Adrenal gland (tissue), 19 donors: ENCODE measurements at places on chromosomes 11 and 22. TPM values are rescaled to one million over a fixed set of nuclear protein-coding genes. Genes with fewer than 3 reads are reported as not detected.

DNA sequence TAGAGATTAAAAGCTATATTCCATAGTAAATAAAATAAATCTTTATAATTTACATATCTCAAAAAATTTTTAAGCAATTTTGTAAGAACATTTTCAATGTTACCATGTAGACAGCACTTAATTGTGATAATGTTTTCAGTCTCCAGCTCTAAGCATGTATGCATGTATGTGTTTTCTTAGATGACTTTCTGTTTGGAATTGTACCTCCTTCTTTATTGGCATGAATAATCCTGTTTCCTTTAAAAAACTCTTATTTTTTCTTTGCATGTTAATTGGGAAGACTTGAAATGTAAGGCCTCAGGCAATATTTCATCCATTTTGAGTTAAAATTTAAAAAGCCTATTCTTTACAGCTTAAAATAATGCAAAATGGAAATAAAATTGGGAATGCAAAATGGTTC is 2.0 kb upstream of the OR2AG1 start:
- no peak for DNase-seq
- no peaks in the 10 kb centered on the region for H3K36me3 ChIP-seq
- no peak overlapping the region for H3K27ac ChIP-seq
- no peak overlapping the region for H3K4me3 ChIP-seq
- H3K27me3 ChIP-seq: no peaks in the 10 kb centered on the region

DNA sequence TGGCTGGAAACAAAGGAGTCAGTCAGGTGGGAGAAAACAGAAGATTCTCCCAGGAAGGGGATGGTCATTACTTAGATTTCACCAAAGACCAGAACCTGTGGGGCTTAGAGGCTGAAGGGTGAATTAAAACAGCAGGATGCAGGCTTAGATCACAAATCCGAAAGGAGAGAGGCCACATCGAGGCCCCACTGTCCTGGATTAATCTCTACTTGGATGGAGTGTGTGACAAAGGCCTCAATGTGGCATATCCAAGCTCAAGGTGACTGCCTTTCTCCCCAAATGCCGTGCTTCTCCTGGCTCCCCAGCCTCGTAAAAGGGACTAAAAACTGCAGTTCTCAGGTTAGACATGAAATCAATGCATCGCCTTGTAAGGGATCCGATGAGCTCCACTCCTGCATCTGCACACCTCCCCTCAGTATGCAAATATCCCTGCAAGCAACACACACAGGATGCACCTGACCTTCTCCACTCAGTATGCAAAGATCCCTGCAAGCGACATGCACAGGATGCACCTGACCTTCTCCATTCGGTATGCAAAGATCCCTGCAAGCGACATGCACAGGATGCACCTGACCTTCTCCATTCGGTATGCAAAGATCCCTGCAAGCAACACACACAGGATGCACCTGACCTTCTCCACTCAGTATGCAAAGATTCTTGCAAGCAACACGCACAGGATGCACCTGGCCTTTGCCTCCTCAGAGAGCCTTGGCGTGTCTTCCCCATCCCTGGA is 447.4 kb downstream of the BRD1 start:
- no peak for DNase-seq
- no peaks in the 10 kb centered on the region for H3K36me3 ChIP-seq
- H3K4me1 ChIP-seq: no peaks in the 10 kb centered on the region
- no peak overlapping the region for H3K4me3 ChIP-seq
- H3K27ac ChIP-seq: no peak overlapping the region

GRCh38 chr11:106997227-106997626 is 21.0 kb downstream of the GUCY1A2 start:
- H3K27ac ChIP-seq: no peak overlapping the region
- H3K27me3 ChIP-seq: no peaks in the 10 kb centered on the region
- DNase-seq: no peak
- H3K4me1 ChIP-seq: no peaks in the 10 kb centered on the region

DNA sequence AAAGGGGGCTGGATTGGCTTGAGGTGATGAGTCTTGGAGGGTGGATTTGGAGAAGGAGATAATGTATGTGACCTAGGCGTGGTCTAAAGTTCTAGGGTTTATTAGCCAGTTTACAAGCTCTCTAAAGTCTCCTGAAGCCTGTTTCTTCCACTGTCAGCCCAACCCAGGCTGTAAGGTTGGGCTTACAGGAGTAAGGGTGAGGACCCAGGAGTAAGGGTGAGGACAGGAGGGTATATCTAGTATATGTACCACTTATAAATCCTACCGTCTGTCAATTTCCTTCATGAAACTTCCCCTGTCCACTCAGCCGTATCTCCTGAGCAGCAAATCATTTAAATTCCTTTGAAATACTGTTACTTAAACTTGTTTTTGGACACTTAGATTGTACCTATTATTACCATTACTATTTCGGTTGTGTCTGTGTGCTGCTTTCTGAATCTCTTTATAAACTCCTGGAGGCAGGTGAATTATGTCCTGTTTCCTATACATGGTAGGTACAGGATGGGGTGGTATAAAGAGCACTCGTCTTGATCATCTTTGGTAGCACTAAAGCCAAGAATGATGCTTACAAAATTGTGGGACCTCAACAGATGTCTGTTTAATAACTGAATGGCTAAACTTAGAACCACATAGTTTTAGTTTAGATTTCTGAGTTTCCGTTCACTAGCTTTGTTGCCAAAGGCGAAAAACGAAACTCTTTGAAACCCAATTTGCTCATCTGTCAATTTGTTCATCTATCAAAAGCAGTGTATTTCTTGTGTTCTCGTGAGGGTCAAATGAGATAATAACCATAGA is 192.0 kb downstream of the GRIK4 start:
- H3K27me3 ChIP-seq: no peaks in the 10 kb centered on the region

- peak overlapping the region; percentile 66 for H3K4me3 ChIP-seq
- peaks cover 68% of the 10 kb centered on the region for H3K4me1 ChIP-seq
- H3K27ac ChIP-seq: peak overlapping the region; percentile 73
- H3K27me3 ChIP-seq: no peaks in the 10 kb centered on the region
- no peak for DNase-seq
- no peaks in the 10 kb centered on the region for H3K36me3 ChIP-seq
These were observed 101.6 kb upstream of the AKIP1 start for GRCh38 chr11:8809241-8809938.

DNA sequence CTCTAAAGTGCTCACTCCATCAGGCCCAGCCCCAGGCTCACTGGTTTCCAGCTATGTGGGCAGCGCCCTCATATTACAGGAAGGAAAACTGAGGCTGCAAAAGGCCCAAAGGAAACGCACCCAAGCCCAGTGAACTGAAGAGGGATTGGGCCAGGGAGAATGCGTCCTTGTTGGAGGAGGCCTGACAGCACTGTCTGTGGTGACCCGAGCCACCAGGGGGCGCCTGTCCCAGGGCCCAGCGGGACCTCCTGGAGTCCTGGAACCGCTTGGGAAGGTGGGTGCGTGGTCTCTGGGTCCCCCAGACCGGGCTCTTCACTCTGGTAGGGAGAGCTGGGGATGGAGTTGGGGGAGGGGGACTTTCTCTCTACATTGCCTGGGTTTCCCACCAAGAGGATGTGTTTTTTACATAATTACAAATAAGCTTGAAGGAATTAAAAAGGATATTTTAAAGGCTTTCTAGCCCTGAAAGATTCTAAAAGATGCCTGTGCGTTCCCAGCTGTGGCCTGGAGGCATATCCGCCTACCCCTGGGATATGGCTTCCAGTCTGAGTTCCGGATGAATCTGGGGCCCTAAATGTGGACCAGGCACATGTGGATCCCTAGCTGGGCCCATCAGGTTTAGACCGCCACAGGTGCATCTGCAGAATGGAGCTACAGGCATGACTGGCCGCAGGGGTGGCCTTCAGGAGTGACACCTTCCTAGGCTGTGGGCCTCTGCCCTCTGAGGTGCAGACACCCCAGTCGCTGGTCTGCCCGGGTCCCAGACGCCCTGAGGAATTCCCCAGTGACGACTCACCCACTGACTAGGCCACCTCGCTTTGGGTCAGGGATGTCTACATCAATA is 4.2 kb downstream of the SPI1 start:
- no peak overlapping the region for H3K27ac ChIP-seq
- peak; percentile 85 for DNase-seq
- no peak overlapping the region for H3K4me3 ChIP-seq
- peaks cover 6% of the 10 kb centered on the region for H3K4me1 ChIP-seq
- H3K27me3 ChIP-seq: no peaks in the 10 kb centered on the region

DNA sequence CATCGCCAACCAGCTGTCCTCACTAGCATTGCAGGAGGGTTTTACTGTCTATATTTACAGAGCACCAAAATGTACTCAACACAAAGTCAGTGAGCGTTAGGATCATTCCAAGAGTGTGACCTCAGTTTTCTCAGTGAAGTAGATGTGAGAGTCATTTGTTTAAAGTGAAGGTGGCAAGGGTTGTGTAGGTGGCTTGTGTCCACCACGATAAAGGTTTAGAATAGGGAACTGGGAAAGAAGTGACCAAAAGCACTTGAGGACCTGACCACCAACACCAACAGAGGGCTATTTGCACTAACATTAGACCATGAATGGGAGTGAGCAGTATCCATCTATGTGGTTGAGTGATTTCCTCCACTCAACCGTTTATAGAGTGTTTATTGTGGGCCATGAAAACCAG is 152.5 kb upstream of the POU2AF2 start:
- no peak overlapping the region for H3K4me3 ChIP-seq
- no peak overlapping the region for H3K27ac ChIP-seq
- H3K4me1 ChIP-seq: peaks cover 4% of the 10 kb centered on the region
- no peak for DNase-seq

GRCh38 chr11:116870054-116870453 is 32.6 kb upstream of the APOA1 start:
- no peaks in the 10 kb centered on the region for H3K27me3 ChIP-seq
- no peak for DNase-seq
- H3K4me1 ChIP-seq: no peaks in the 10 kb centered on the region
- H3K4me3 ChIP-seq: no peak overlapping the region
- H3K27ac ChIP-seq: no peak overlapping the region

DNA sequence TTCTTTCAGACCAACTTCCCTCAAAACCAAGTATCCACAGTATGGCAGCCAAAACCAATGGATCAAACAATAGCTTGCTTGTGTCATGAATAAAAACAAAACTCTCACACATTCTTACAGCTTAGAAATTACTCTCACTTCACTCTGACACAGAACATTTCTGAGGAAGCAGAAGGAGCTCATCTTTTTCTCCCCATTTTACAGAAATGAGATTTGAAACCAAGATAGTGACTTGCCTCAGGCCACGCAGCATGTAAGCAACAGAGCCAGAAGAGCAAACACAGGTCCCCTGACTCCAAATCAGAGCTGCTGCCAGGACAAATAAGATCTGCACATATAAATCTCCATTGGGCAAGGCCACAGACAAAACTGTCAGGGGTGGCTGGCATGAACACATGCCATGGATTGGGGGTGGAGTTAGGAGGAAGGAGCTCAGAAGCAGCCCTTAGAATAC is 64.8 kb downstream of the RAB30 start:
- peak; percentile 52 for DNase-seq
- no peaks in the 10 kb centered on the region for H3K36me3 ChIP-seq
- peaks cover 29% of the 10 kb centered on the region for H3K4me1 ChIP-seq
- H3K27ac ChIP-seq: peak overlapping the region; percentile 65

DNA sequence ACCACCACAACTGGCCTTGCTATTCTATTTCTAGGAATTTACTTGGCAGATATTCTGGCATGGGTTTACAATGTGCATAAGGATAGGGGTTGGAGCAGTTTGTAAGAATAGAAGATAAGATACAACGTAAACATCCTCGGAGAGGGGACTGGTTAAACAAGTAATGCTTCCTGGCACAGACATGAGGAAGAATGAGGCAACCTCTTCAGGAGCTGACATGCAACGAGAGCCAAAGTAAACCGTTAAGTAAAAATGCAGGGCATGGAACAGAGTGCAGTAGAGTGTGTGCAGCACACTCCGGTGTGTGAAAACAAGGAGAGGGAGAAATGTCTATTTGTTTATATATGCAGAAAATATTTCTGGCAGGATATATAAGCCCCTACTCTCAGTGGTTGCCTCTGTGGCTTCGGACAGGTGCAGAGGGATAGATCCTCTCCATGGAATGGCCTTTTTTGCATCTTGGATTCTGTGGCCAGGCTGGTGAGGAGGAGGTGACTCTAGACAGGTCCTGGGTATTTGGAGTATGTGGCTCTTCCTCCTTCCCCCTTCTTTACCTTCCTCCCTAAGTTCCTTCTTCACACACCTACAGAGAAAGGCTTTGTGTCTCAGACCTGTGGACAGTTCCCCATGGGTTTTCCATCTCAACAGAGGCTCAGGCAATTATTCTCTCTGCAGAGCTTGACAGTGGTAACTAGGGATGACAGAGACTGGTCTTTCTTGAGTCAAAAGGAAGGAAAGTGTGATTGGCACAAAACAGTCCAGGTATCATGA is 2.5 kb downstream of the RAB36 start:
- H3K36me3 ChIP-seq: peaks cover 4% of the 10 kb centered on the region
- no peak overlapping the region for H3K27ac ChIP-seq
- H3K27me3 ChIP-seq: no peaks in the 10 kb centered on the region

DNA sequence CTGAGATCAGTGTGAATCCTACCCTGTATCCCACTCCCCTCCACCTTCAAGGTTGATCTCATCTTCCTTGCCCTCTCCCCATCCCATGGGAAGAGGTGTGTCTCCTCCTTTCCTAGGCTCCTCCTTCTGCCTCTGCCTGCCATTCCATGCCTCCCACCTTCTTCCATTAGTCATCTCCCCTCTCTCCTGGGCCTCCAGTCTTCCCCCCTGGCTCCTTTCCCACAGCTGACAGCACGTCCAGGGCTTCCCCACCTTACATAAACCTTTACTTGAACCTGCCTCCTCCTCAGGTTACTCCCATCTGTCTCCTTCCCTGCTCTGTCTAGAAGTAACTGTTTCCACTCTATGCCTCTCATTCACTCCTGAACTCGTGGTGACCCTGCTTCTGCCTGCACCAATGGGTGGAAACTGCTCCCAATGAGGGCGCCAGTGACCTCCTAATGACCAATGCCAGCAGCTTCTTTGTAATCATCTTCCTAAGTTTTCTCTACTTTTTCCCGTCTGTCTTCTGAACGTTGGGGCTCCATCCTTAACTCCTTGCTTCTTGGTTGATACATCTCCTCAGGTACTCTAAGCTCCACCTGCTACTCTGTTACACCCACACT is 266.9 kb upstream of the NARS2 start:
- no peak overlapping the region for H3K27ac ChIP-seq
- no peak overlapping the region for H3K4me3 ChIP-seq
- DNase-seq: no peak
- H3K4me1 ChIP-seq: no peaks in the 10 kb centered on the region
- no peaks in the 10 kb centered on the region for H3K27me3 ChIP-seq

DNA sequence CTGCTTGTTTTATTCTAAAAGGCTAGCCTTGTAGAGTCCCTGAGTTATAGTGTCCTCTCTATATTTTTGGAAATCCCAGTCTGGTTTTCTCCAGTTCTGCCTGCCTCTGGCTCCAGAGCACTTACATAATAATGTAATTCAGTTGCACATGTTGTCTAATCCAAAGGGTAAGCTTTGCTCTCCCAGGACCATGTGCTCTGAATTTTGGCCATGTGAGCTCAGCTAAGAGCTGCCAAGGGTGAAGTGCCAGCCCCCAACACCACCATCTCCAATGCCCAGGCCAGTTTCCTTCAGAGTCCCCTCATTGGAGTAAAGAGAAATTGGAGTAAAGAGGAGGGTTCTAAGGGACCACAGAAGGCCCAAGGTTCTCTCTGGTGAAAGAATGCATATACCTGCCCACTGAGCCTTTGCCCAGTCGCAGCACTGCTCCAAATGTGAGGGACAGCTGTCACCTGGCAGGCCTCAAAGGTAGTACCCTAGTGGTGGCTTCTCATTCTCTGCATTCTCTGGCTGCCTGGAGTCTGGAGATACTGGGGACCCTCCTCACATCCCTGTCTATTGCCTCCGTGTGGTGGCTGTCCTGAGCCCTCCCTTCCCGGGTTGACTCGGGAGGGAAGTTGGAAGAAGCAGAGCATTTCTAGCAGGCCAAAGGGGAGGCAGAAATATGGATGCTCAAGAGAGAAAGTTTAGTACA is 4.9 kb downstream of the CRY2 start:
- no peak overlapping the region for H3K4me3 ChIP-seq
- no peak overlapping the region for H3K27ac ChIP-seq
- peaks cover 26% of the 10 kb centered on the region for H3K4me1 ChIP-seq
- DNase-seq: no peak
- no peaks in the 10 kb centered on the region for H3K27me3 ChIP-seq

Gene DKK3
- 175 TPM for polyA plus RNA-seq

Gene PGR
- 2.2 TPM for polyA plus RNA-seq
